Nasal cavity respiratory epithelium epithelial cell of viscerocranial mucosa (primary cell): ENCODE measurements at places on chromosomes 1 and 21. TPM values are rescaled to one million over a fixed set of nuclear protein-coding genes. Genes with fewer than 3 reads are reported as not detected.

FMN2 gene
- not detected in 2 replicates for total RNA-seq

CD101 gene
- total RNA-seq: 0.34 and 1.8 TPM in 2 replicates

SMCP gene
- total RNA-seq: not detected in 2 replicates

LRRC53 gene
- total RNA-seq: not detected in 2 replicates

CELSR2 gene
- total RNA-seq: 14.7 and 117 TPM in 2 replicates

AHDC1 gene
- 3.8 and 19.1 TPM in 2 replicates for total RNA-seq

CAP1 gene
- 383 and 461 TPM in 2 replicates for total RNA-seq

ASCL5 gene
- total RNA-seq: under 0.01 and 0.07 TPM in 2 replicates

SSX2IP gene
- 13.7 and 18.2 TPM in 2 replicates for total RNA-seq
